ENCODE measurements at places on chromosomes 5 and 9.
A peak's percentile ranks its signal among the peaks of the same experiment; 100 is the strongest.

GRCh38 chr5:61837788-61838187 is 468.2 kb upstream of the KIF2A start:
- no peak for DNase-seq

DNA sequence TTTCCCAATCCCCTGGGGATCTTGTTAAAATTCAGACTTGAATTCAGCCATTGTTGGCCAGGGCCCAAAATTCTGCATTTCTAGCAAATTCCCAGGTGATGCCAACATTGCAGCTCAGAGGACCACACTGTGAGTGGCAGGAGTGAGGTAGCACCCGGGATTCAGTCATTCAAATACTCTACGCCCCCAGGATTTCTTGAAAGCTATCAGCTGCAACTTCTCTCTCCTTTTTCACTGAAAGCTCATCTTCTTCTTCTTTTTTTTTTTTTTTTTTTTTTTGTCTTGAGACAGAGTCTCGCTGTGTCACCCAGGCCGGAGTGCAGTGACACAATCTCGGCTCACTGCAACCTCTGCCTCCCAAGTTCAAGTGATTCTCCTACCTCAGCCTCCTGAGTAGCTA is 19.3 kb upstream of the ANKH start:
- no peak for DNase-seq

DNA sequence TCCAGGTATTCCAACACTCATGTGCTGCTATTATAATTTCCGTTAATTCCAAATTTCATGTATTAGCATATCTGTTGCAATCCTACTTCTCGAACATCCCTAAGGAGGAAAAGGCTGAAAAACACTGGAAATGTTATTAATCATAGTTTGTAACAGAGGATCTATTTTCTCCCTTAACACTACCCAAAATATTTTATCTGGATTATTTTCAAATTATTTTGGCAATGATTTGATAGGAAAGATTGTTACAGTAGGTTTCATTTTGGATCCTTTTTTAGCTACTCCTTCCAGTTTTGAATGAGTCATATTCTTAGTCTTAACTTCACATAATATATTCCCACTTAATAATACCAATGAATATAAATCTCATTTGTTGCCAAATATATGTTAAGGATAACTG is 13.9 kb upstream of the NAA35 start:
- DNase-seq: no peak

GRCh38 chr5:153211076-153211475 is 279.4 kb upstream of the GRIA1 start:
- no peak for DNase-seq

DNA sequence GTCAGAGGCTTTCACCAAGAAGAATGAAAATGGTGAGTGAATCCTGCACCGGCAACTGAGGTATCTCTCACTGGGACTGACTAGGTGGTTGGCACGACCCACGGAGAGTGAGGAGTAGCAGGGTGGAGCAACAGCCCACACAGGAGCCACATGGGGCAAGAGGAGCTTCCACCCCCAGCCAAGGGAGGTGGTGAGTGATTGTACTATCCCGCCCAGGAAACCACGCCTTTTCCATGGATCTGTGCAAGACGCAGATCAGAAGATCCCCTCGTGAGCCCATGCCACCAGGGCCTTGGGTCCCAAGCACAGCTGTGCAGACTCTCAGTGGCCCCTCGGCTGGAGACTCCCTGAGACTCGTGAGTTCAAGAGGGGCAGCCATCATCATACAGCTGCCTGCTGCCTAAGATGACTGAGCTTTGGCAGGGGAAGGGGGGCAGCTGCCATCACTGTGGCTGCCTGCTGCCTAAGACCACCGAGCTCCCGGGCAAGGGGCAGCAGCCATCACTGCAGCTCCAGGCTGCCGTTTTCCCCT is 229.5 kb downstream of the AP3B1 start:
- DNase-seq: no peak

GRCh38 chr9:116479056-116479544 is 208.0 kb upstream of the TRIM32 start:
- DNase-seq: no peak

GRCh38 chr9:20884985-20885593 is 146.4 kb downstream of the HACD4 start:
- DNase-seq: peak; percentile 66

DNA sequence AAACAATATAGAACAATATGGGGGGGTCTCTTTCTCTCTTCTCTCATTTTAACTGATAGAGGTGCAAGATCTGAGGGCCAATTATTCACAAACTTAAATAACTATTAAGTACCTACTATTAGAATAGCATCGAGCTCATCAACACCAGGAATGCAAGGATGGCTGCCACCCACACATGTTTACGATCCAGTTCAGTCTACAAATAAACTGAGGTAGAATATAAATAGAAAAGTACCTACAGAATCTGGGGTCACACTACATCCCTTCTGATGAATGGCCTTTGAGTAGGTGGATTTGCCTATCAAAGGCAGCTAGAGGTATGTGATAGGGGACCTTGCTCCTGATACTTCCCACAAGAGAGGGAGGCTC is 91.8 kb upstream of the ZNF366 start:
- no peak for DNase-seq

GRCh38 chr9:104386425-104387069 is 117.5 kb upstream of the OR13F1 start:
- no peak for DNase-seq

- no peak for DNase-seq
These were observed 480.1 kb upstream of the SMARCA2 start for GRCh38 chr9:1535051-1535450.

DNA sequence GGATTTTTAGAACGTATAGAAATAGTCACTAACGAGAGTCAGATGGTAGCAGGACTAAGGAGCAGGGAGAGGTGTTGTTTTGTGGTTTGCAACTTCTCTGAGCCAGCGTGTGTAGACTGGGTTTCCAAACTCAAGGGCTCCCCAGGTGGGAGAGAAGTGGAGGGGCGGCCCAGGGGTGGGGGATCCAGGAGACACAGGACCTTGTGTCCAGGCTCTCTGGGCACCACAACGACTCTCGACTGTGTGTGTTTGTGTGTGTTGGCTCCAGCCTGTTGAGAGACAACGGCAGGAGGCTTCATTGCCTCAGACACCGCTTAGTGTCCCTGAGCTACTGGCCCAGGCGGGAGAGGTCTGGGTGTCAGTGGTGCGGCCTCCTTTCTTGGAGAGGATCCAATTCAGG is 934 bp upstream of the FCN1 start:
- DNase-seq: no peak

DNA sequence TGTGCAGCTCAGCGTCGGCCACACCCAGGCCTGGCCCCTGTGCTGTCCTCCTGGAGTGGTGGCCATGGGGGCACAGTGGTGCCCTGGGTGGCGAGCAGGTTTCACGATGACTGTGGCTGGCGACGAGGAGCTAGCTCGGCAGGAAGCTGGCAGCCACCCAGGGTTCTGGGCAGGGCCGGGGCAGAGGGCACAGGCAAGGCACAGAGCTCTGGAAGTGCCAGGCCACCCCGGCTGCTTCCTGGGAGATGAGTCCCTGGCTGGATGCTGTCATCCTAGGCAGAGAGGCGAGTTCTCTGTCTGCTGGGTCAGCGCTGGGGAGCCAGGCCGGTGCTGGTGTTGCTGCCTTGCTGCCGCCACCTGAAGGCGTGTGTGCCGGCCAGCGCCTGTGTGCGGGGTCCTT is 51.7 kb downstream of the RXRA start:
- no peak for DNase-seq

GRCh38 chr5:39207345-39208045 is 11.9 kb downstream of the FYB1 start:
- no peak for DNase-seq

DNA sequence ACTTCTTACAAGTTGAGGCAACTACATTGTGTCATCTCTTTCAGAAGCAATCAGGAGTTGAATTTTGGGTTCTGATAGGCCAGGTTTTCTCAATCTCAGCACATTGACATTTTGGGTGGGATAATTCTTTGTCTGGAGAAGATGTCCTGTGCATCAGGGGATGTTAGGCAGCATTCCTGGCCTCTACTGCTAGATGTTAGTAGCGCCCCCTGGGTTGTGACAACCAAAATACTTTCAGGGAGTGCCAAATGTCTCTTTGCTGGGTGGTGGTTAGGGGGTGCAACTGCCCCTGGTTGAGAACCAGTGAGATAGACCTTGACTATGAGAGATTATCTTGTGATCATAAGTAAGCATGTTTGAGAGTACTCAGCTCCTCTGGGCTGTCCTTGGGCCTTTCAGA is 164.3 kb upstream of the KLF9 start:
- DNase-seq: no peak

GRCh38 chr5:89929173-89929572 is 480.4 kb downstream of the CETN3 start:
- DNase-seq: no peak

- no peak for DNase-seq
These were observed 111.8 kb upstream of the ACTBL2 start for GRCh38 chr5:57594436-57594835.
